ENCODE measurements at places on chromosomes 13 and 19.

GRCh38 chr13:113040597-113041292, 64.8 kb upstream of the F7 start:
- no peak for DNase-seq

DNA sequence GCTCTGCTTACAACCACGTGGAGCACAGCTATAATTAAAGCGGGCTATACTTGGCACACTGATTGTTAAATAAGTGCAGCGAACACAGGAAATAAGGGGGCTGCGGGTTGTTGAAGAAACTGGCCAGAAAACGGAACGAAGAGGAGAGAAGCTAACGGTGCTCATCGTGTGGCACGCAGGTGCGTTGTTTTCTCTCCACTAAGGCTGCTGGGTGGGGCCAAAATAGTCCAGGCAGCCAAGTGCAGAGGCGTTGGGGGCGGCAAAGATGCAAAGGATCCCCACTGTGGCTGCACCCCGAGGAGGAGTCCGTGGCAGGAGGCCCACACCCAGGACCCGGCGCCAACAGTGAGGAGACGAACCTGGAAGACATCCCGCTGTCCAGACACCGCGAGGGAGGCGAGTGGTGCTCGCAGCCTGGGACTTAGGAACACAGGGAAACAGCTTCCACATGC, 8.1 kb upstream of the ARL11 start:
- no peak for DNase-seq

GRCh38 chr19:19062454-19063182, 1.2 kb upstream of the SLC25A42 start:
- no peak for DNase-seq

- no peak for DNase-seq
Observed at GRCh38 chr13:51981355-51981754, 29.9 kb downstream of the ATP7B start.

DNA sequence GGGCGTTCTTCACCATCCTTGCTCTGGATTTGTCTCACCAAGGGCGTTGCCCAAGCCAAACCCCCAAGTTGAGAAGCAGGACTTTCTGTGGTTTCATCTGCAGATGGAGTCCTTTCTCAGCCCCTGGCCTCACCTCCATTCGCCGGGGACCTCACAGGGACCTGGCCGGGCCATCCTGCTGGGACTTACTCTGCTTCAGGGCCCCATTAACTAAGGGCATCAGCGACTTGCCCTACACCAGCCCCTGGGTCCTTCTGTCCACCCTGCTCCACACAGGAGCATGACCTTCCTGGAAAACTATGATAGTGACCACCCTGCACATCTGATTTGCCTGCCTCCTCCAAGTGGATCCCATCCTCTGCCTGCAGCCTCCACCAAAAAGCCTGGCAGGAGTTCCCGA, 47.2 kb upstream of the SPACA7 start:
- no peak for DNase-seq

DNA sequence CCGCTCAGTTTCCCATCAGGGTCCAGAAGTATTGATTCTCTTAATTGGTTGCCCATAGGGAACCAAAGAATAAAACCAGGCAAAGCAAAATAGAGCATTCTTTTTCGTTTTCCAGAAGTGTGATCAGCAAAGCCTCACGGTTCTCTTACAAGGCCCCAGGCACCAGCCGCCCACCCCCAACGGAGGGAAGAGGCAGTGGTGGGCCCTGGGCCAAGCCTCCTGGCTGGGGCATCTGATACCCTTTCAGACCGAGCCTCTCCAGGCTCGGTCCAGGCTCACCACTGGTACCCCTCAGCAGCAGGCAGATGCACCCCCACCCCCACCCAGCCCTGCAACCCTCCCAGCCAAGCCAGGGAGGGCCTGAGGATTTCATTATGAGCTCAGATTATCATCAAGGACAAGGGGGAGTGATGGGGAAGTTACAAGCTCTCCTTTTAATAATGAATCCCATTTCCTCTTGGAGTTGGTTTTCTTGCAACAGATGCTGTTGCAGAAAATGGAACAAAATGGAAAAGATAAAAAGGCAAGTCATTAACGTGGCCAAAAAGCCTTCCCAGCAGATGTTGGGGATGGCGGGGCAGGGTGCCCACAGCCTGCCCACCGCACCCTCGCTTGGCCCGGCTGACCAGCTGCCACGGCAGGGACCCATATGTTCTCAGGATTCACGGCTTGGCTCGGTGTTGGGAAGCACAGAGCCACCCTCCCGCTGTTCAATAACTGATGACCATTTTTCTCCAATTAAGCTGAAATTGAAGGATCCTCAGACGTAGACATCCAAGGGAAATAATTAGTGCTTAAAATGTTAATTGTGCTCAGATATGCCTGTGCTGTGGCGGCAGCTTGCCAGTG, 45.9 kb upstream of the KCTD15 start:
- DNase-seq, result no peak

GRCh38 chr19:12695997-12696365, 450 bp downstream of the FBXW9 start:
- DNase-seq, result no peak

- DNase-seq, result no peak
Observed at GRCh38 chr13:97327506-97328221, 105.5 kb downstream of the MBNL2 start.

- DNase-seq, result no peak
Observed at GRCh38 chr13:112451512-112452379, 75.6 kb downstream of the SPACA7 start.

- no peak for DNase-seq
Observed at GRCh38 chr13:48507021-48507420, 25.9 kb downstream of the RCBTB2 start.

GRCh38 chr13:98959291-98959690, 18.6 kb downstream of the DOCK9 start:
- DNase-seq, result no peak

DNA sequence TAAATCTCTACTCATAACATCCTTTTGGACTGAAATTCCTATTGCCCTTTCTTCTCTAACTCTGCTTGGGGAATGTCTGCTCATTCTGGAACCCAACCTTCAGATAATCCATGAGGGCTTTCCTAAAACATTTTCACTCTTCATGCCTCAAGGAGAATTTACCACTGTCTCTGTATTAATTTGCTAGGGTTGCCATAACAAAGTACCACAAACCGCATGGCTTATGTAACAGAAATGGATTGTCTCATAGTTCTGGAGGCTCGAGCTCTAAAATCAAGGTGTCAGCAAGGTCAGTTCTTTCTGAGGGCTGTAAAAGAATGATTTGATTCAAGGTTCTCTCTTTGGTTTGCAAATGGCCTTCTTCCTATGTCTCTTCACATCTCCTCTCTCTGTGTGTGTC, 209.7 kb downstream of the LACC1 start:
- no peak for DNase-seq

DNA sequence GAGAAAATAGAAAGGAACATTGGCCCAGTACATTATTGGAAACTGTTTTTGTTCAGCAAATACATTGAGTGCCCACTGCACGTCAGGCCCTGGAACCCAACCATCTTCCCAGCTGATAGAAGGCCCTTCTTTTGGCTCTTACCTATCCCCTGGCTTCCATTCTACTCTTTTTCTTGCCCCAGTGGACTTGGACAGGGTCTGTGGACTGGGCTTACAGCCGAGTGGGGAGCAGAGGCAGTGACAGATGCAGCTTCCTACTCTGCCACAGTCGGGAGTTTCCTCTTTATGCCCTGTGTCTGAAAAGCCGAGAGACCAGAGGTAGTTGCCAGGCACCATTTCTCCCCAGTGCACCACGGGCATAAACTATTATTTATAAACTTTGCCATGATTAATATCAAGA, 70.4 kb downstream of the ARHGAP35 start:
- DNase-seq, result no peak
